ENCODE measurements at places on chromosomes 3 and 15. TPM values are rescaled to one million over a fixed set of nuclear protein-coding genes. Genes with fewer than 3 reads are reported as not detected.

CCRL2 gene
- total RNA-seq: 1.2 TPM

DNA sequence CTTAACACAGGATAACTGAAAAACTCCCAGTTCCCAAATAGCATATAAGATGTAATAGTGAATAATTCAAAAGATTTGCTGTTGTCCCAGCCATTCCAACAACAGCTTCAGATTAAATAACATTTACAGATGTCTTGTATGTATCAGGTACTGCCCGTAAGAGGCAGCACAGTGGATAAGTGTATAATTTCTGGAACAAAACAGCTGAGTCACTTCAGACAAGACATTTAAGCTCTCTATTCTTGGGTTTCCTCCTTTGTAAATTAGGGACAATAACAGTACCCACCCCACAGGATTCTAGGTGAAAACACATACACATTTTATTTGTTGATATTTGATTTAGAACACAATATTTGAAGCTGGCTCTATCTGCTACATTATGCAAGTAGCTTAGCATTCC is 2.6 kb upstream of the WWTR1 start:
- no peaks in the 10 kb centered on the region for H3K27me3 ChIP-seq
- H3K27ac ChIP-seq: no peak overlapping the region
- no peak for DNase-seq
- H3K4me3 ChIP-seq: no peak overlapping the region
- H3K36me3 ChIP-seq: 0 out of 2 replicates have a peak, but pooled peaks cover 2% of the 10 kb centered on the region

DNA sequence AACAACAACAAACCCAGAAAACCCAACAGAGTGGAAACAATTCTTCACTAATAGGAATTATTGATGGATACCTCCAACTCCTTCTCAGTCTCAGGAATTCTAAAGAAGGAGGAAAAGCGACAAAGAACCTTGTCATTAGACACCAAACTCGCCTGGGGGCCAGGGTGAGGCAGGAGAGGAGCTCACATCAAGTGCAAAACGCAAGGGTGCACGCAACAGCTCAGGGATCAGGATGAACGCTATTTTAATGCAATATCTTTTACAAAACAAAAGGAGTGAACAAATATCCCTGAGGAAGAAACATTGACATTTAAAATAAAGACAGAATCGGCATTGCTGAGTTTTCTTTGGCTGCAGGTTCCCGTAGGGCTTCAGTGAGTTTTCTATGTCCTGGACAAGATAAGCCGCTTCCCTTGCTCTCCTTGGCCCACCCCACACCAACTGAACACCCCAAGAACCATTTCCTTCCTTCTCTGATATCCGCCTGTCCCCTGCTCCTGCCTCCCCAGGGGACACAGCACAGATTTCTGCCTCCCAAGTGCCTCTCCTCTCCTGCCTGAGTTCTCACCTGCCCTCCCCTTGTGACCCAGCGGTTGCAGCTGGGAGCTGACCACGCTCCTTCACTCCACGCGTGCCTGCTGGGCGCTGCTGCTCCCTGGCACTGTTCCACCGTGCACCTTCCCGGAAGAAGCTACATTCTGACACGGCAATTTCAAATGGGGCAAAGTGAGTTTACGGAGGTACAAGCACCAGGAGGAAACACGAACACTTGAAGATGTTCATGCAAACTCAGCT is 63.0 kb downstream of the ATP10A start:
- H3K4me3 ChIP-seq: no peak overlapping the region
- peaks cover 62% of the 10 kb centered on the region for H3K27me3 ChIP-seq
- no peaks in the 10 kb centered on the region for H3K4me1 ChIP-seq
- no peak for DNase-seq

GRCh38 chr3:12954891-12955650 is 113.7 kb upstream of the RPL32 start:
- DNase-seq: no peak
- H3K27me3 ChIP-seq: no peaks in the 10 kb centered on the region
- H3K36me3 ChIP-seq: no peaks in the 10 kb centered on the region
- no peak overlapping the region for H3K4me3 ChIP-seq
- H3K27ac ChIP-seq: no peak overlapping the region

- DNase-seq: no peak
- H3K27me3 ChIP-seq: no peaks in the 10 kb centered on the region
- no peaks in the 10 kb centered on the region for H3K4me1 ChIP-seq
- no peak overlapping the region for H3K27ac ChIP-seq
Observed at GRCh38 chr3:169992156-169992555, 25.5 kb downstream of the SEC62 start.

- DNase-seq: peak; percentile 59
- 0 out of 2 replicates have a peak overlapping the region, but pooled peaks have one; percentile 23 for H3K27ac ChIP-seq
- no peak overlapping the region for H3K4me3 ChIP-seq
Observed at GRCh38 chr15:42324308-42324707, 35.0 kb upstream of the CAPN3 start.

DNA sequence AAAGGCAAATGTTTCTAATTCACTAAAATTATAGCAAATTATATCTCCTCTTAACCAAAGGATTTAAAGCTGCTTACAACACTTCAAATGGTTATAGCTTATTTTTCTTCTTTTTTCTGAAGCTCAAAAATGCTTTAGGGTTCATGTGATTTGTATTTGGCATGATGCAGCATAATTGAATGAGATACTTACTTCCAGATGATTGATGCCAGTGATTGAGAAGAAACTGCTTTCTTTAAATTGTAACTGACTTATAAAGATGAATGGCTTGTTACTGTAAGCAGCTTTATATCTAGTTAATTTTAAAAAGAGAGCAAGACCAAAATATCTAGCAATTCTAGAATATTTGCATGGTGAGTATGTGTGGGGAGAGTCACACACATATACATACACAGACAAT is 270.7 kb upstream of the THRB start:
- no peaks in the 10 kb centered on the region for H3K27me3 ChIP-seq
- no peaks in the 10 kb centered on the region for H3K4me1 ChIP-seq
- H3K4me3 ChIP-seq: no peak overlapping the region
- no peak for DNase-seq

DNA sequence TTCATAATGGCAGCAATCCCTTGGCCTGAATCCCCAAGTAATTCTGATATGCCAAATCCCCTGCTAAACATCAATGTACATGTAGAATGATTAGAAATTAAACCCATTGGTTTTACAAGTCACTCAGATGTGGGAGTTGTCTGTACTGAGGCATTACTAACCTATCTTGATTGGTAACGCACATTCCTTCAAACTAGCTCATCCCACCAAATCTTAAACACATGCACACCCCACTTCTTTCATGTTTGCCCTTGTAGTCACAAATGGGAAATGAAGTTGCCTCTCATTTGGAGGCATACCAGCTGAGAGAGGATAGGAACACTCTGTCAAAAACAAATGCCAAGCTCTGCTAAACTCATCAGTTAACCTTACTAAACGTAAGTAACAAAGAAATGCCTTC is 29.1 kb upstream of the MAN2C1 start:
- H3K4me3 ChIP-seq: no peak overlapping the region
- no peak for DNase-seq
- H3K36me3 ChIP-seq: peaks cover 38% of the 10 kb centered on the region

TM6SF1 gene
- not detected for total RNA-seq

CNTN3 gene
- not detected for total RNA-seq

DNA sequence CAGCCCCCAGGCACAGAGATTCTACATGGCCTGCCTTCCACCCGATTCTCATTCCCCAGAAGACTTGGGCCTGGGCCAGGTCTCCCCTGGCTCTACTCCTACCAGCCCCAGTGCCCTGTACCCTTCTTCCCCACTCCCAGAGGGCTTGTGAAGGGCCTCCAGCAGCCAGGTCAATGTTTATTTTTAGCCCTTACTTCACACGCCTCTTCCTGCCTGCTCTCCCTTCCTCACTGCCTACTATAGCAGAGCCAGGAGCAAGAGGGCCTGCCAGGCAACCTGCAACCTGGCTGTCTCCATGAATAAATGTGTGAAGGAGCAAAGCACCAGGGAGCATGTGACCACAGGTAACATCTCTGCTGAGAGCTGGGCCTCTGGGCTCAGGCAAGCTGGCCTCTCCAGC is 26.4 kb upstream of the APEH start:
- H3K4me3 ChIP-seq: no peak overlapping the region
- no peak for DNase-seq
- H3K27ac ChIP-seq: no peak overlapping the region
- no peaks in the 10 kb centered on the region for H3K27me3 ChIP-seq
- no peaks in the 10 kb centered on the region for H3K4me1 ChIP-seq

DNA sequence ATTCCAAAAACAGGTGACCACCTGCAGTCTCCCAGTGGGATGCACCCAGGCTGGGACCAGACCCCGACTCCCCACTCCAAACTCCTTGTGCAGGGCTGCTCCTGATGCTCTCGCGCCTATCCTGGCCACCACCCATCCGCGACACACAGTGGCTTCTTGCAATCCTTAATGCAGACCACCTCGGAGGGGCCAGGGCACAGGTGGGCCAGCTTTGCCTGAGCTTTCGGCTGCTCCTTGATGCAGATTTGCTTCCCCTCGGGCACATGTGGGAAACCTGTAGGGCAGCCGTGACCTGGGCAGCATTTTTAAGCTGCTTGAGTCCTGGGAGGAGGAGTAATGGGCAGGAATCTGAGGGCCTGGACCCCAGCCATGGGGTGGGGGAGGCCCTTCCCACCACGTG is 18.9 kb downstream of the SLC6A11 start:
- H3K36me3 ChIP-seq: no peaks in the 10 kb centered on the region
- H3K27ac ChIP-seq: no peak overlapping the region
- DNase-seq: no peak
- peaks cover 91% of the 10 kb centered on the region for H3K27me3 ChIP-seq
- H3K4me3 ChIP-seq: no peak overlapping the region

CADPS gene
- total RNA-seq: not detected

EXD1 gene
- 0.70 TPM for total RNA-seq

FBXL22 gene
- 0.17 TPM for total RNA-seq

FGF12 gene
- total RNA-seq: 10.9 TPM
